ENCODE measurements at places on chromosomes 2 and 18.

DNA sequence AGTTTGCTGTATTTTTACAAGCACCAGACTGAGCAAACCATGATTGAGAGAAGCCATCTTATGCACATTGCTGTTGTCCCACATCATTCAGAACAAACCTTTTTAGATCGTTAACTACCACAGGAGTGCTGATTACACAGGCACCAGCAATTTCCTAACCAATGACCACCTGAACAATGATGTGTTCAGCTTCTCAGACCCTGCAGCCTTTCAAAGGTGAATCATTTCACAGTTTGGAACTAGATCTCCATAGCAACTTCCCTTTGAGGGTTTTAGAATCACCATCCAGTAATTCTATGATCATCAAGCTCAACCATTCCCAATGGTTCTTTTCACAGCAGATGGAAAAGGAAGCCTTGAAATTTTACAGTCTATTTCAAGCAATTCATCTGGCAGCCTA lies 71.4 kb downstream of the OLA1 start:
- no peak for DNase-seq

DNA sequence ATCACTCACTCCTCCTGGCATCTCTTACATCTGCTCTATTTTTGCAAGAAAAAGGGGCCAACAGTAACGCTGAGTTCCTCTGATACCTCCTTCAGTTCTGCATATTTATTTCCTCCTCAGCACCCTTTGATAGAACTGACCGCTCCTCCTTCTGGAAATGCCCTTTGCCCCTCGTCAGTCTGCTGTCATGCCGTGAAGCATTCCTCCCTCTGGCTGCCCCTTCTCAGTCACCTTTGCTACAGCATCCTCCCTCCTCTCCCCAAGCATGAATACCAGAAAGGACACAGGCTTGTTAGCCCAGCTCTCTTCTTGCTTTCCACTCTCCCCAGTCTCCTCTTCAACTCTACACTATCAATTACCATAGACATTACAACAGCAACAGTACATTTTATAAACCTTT lies 135.4 kb downstream of the NBAS start:
- DNase-seq: no peak

- no peak for DNase-seq
Observed at GRCh38 chr2:10532638-10533101, 84.5 kb upstream of the ODC1 start.

GRCh38 chr2:235498946-235499812 lies 5.3 kb downstream of the AGAP1 start:
- DNase-seq: no peak

DNA sequence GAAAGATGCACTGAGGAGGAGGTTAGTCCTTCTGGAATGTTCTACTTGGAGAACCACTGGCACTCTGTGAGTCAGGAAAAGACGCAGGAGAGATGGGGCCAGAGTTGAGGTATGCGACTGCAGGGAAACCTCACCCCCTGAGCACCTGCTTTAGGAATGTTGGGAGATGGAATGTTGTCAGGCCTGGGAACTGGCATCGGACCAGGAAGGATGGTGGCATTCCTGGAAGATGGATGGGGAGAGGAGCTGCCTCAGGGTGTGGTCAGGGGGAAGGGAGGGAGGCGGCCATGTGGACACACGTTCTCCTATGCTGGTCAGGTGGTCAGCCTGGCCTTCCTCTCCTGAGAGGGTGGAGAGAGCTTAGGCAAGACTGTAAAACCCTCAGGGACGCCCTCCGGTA lies 146.3 kb downstream of the CELF4 start:
- DNase-seq: no peak

GRCh38 chr2:42969231-42970150 lies 177.1 kb upstream of the HAAO start:
- DNase-seq: no peak

GRCh38 chr2:11748861-11749645 lies 2.6 kb downstream of the LPIN1 start:
- no peak for DNase-seq

GRCh38 chr2:54603357-54603756 lies 120.1 kb upstream of the EML6 start:
- no peak for DNase-seq

DNA sequence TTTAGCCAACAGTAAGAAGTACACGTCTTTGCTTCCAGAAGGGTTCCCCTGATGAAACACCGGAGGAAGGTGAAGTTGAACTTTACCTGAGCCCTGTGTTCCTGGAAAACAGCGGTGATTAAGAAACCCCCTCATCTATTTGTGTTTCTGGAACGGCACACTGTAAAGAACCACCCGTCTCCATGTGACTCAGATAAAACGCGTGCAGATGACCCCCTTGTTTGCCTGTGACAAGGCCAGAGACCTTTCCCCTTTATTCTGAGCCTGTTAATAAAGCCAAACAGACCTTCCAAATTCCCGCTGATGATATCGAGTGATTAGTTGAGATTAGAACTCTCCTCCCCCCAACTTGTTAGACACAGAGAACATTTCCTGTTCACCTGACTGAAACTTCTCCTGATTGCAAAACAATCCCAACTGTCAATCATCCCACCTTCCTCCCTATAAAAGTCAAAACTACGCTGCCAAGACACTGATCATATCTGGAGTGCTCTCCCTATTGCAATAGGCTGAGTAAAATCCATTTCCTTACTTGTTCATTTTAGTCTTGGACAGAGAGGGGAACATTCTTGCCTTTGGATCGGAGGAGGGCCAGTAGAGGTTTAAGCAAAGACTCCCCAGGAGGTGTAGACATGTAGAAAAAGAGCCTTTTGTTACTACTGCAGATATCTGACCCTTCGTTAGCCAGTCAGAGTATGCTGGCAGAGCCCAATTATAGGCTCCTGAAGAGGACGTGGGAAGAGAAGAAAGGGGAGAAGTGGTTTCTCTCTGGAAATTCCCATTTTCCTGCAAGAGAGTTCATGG lies 914 bp upstream of the IWS1 start:
- DNase-seq: no peak

- no peak for DNase-seq
Observed at GRCh38 chr2:236157366-236157765, 10.8 kb downstream of the GBX2 start.

- no peak for DNase-seq
Observed at GRCh38 chr18:13125191-13125590, 93.4 kb upstream of the LDLRAD4 start.

DNA sequence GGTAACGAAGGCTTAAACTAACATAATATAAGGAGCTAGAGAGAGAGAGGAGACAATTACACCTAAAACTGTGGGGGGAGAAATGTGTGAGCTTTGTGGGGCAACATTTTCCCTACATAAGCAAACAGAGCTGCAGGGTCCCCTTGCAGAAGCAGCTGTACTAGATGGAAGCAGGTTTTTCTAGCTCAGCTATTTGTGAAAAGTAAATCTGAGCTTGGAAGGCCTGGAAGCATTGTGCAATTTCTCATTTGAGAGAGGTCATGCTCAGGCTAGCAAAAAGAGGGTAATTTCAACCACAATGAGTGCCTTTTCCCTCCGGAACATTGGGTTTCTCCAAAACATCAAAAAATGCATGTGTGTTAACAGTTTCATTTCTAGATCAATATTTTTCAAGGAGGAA lies 130.0 kb downstream of the ARL4C start:
- DNase-seq: no peak

DNA sequence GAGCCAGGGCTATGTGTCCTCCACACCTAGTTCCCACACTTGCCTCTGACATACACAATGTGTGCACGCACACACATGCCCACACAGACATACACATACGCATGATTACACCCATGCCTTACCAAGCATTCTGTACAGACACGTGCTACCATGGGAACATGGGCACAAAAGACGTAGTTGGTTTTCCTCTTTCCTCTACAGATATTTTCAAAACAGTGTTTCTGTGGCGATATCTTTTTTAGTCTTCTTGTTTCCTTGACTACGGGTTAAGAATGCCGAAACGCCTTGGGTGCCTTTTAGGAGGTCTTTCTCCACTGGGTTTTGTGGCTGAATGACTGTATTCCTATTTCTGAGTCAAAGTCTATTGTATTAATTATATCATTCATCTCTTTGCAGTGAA lies 75.5 kb upstream of the SPTBN1 start:
- no peak for DNase-seq

- no peak for DNase-seq
Observed at GRCh38 chr2:11832531-11832930, 86.1 kb downstream of the LPIN1 start.
